ENCODE measurements at places on chromosomes 12 and 14. TPM values are rescaled to one million over a fixed set of nuclear protein-coding genes. Genes with fewer than 3 reads are reported as not detected.

DNA sequence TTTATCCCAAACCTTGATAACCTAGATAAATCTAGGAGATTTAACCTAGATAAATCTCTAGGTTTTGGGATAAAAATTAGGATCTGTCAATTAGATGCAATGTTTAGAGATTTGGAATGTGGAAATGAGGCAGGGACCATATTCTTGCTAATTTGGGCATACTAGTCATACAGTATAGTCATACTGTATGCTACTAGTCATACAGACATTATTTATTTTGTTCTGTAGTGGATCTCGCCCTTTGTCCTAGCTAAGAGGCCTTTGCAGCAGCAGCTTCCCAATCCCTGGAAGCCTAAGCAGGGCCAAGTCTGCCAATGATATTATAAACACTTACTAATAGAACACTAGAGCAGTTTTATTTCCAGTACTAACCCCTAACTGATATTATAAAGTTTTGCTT lies 136.4 kb downstream of the CEP128 start:
- no peak overlapping the region for H3K27ac ChIP-seq
- no peak for DNase-seq
- H3K4me3 ChIP-seq = no peak overlapping the region
- no peaks in the 10 kb centered on the region for H3K4me1 ChIP-seq
- H3K36me3 ChIP-seq = no peaks in the 10 kb centered on the region
- no peaks in the 10 kb centered on the region for H3K27me3 ChIP-seq

- H3K27ac ChIP-seq = no peak overlapping the region
- no peak overlapping the region for H3K4me3 ChIP-seq
- DNase-seq = no peak
Measured at GRCh38 chr14:26775765-26776563, 178.1 kb upstream of the NOVA1 start.

DNA sequence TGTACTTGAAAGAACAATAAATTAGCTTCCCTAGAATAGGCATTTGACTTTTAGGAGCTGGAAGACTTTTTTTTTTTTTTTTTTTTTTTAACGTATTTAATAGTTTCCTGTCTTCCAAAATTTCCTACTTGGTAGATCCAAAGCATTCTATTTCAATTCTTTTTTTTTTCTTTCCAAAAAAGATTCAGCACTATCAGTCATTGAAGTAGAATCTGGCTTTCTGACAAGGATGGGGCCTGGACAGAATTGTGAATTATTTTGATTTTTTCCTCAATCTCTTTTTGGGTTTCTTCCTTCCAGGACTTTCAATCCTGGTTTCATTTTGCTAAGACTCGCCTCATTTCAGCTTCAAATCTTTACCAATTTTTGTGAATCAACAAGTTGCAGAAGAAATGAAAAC lies 21.2 kb downstream of the GNG2 start:
- no peaks in the 10 kb centered on the region for H3K27me3 ChIP-seq
- H3K4me1 ChIP-seq = no peaks in the 10 kb centered on the region
- H3K36me3 ChIP-seq = no peaks in the 10 kb centered on the region
- H3K4me3 ChIP-seq = no peak overlapping the region
- no peak overlapping the region for H3K27ac ChIP-seq
- no peak for DNase-seq

DNA sequence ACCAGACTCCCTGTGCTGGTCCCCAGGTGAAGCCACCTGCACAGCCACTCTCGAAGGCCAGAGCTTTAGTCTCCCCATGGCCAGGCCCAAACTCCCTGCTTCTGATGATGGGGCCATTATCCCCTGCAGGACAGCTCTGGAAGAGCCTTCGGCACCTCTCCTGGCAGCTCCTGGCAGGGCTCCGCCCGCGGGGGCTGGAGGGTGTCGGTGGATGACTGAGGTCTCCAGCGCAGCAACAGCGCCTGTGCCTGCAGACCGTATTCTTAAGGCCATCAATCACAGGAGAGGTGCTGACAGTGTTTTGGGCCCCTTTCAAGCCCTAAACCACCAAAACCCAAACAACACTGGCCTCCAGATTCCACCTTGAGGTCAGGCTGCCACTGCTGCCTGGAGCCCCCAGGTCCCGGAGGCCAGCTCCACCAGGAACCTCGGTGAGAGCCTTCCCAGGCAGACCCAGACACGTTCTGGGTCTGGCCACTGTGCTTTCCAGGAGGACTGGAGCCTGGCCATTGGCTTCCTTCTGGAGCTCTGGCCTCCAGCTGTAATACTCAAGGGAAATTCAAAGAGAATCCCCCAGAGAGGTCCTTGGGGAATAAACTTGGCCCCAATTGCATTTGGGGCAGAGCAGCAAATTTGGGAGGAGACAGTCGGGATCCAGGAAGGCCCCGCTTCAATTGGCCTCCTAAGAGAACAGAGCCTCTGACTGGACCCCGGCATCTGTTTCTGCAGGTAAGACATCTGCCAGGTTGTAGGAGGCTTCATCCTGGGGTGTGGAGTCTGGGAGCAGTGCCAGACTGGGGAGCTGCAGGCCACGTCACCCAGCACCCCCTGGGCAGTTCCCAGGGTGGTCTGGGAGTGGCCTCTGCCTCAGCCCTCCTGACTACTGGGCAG lies 210.6 kb upstream of the RTL1 start:
- H3K4me1 ChIP-seq = no peaks in the 10 kb centered on the region
- peak; percentile 33 for DNase-seq
- H3K27ac ChIP-seq = no peak overlapping the region
- no peaks in the 10 kb centered on the region for H3K36me3 ChIP-seq
- H3K27me3 ChIP-seq = no peaks in the 10 kb centered on the region
- no peak overlapping the region for H3K4me3 ChIP-seq

DNA sequence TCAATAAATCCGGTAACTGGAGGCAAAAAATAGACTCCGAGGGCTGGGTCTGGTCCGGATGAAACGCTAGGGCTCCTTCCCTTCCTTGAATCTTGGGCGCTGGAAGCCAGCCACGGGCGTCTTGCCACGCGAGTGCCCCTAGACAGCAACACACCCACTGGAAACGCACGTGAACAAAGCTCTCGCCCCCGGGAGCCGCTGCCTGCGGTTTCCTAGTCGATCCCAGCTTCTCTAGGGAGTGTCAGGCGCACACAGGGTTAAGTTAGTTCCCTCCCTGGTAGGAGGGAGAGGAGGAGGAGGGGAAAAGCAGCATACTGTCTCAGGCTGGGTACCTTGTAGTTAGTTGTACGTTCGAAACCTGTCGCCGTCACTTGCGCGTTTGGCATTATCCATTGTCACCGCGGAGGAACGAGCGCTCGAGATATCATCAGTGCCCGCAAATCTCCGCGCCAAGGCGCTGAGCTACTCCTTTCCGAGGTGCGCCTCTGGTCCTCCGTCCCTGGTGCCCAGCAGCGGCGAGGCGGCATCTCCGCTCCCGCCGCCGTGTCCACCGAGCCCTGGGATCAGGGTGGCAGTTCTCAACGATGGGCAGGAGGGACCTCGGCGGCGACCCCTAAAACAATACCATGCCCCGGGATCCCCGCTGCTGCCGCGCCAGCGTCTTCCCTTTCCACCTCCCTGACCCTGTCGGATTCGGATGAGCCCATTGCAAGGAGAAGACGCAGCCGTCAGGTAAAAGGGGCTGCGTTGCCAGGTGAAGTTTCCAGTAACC lies at the start of gene FLRT2:
FLRT2 (plus strand) TSS at position 342 of the 772 bp plus-strand sequence. CDS start 91,371 bp downstream, outside the sequence.
- H3K4me3 ChIP-seq = peak within 1 kb of the TSS; percentile 62
- H3K36me3 ChIP-seq = no peaks in the 10 kb centered on the region
- DNase-seq = no peak
- H3K27me3 ChIP-seq = peaks cover 27% of the 10 kb centered on the region

Gene CCDC175
- total RNA-seq = 0.19 TPM

- no peak overlapping the region for H3K4me3 ChIP-seq
- no peaks in the 10 kb centered on the region for H3K36me3 ChIP-seq
- no peak overlapping the region for H3K27ac ChIP-seq
- H3K27me3 ChIP-seq = no peaks in the 10 kb centered on the region
Measured at GRCh38 chr12:92297405-92297804, 151.8 kb upstream of the BTG1 start.

- no peak for DNase-seq
- no peak overlapping the region for H3K27ac ChIP-seq
- H3K4me1 ChIP-seq = peaks cover 7% of the 10 kb centered on the region
- H3K36me3 ChIP-seq = no peaks in the 10 kb centered on the region
- no peaks in the 10 kb centered on the region for H3K27me3 ChIP-seq
Measured at GRCh38 chr14:69928111-69928523, 48.9 kb downstream of the SMOC1 start.

GRCh38 chr14:88322504-88323085 lies 474 bp downstream of the KCNK10 start:
- peaks cover 5% of the 10 kb centered on the region for H3K4me1 ChIP-seq
- peak overlapping the region; percentile 53 for H3K4me3 ChIP-seq
- H3K27ac ChIP-seq = no peak overlapping the region
- no peaks in the 10 kb centered on the region for H3K36me3 ChIP-seq
